ENCODE measurements at places on chromosomes 12 and 14. TPM values are rescaled to one million over a fixed set of nuclear protein-coding genes. Genes with fewer than 3 reads are reported as not detected.

C12orf54 gene
- not detected for total RNA-seq

GPR135 gene
- total RNA-seq, result 2.1 TPM

SLC25A21 gene
- 0.57 TPM for total RNA-seq

RASAL1 gene
- total RNA-seq, result not detected

KIF26A gene
- total RNA-seq, result under 0.01 TPM
